Left renal cortex interstitium (tissue), 4 donors: ENCODE measurements at places on chromosomes 1 and 21. TPM values are rescaled to one million over a fixed set of nuclear protein-coding genes. Genes with fewer than 3 reads are reported as not detected.

GRCh38 chr1:205497351-205497750 lies 7.1 kb upstream of the CDK18 start:
- no peak for DNase-seq

DNA sequence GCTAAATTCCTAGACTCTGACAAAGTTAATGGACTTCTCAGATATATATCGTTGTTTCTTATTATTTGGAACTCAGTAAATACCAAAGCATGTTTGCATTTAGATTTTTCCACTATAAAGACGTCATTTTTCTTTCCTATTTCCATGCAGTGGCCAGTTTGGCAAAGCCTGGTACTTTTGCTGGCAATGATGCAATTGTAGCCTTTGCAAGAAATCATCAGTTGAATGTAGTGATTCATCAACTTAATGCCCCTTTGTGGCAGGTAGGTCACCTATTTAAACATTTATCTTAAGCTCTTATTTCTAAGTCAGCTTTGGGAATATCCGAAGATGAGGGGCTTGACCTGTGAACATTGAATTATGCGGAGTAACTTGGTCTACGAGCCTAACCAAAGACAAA lies 12.0 kb downstream of the OTUD3 start:
- no peak for DNase-seq

DNA sequence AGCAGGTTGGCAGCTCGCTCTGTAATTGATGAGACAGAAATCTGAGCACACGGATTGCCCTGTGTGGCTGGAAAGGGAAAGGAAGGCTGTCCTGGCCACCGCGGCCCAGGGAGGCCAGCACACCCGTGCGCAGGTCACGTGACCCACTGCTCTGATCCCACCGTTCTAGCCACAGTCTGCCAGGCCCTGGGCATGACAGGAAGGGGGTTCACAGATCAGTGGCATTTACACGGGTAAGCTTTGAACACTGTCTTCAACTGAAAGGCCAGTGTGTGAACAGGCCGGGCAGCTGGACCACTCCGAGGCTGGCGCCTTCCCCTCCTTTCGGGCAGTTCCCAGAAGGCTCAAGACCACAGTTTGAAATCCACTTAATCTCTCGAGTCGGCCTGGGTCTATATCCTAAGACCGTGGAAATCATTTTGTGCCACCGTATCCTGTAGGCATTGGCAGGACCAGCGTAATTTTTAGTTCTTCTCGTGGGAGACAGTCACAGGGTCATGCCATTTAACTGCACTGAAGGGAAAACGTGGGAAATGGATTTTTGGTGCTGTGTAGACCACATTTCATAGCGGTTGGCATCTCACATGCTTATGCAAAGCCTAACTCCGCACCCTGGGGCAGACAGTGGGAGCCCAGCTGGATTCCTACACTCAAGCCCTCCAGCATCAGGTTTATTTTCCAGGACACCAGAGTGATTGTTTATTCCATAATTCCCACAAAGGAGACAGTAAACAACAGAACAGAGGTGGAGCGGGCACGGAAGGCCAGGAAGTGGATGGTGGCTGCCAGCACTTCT lies 3.1 kb upstream of the ADARB1 start:
- DNase-seq, result no peak

DNA sequence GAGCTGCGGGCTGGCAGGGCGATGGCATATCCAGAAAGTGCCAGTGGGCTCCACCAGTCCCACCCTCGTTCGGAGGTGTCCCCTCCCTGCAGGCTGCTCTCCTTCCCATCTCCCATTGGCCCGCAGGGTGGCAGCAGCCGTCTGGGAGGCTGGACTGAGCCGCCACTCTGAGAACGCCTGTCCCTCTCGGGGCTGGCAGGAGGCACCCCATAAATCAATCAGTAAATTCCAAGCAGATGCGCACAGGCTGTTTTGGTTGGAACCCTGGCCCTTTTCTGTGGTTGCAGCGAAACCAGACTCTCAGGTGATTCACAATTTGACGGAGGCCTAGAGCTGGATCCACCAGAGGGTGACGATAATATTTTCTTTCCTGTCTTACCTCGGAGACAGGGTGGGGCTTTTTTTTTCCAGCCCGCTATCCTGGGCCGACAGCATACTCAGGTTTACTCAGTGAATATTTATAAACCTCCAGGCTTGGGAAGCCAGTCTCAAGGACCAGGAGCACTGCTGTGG lies 99.7 kb downstream of the GLIS1 start:
- DNase-seq, result no peak

GRCh38 chr1:161162052-161162451 lies 2.8 kb downstream of the USP21 start:
- DNase-seq, result no peak

DNA sequence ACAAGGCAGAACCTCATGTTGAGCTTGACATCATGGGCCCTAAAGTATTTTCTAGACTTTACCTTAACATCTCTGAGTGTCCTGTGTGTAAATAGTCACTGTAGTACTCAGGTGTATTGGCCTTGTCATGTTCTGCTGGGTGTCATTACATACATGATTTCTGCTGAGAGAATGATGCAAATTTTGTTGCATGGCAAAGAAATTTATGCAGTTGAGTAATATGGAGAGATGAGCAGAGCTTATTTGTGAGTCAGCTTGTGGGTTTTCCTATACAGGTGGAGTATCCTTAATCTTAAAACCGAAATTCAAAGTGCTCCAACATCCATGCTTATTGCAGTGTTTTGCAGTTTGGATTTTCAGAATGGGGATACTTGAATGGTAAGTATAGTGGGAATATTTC lies 36.6 kb downstream of the RGL1 start:
- no peak for DNase-seq

DNA sequence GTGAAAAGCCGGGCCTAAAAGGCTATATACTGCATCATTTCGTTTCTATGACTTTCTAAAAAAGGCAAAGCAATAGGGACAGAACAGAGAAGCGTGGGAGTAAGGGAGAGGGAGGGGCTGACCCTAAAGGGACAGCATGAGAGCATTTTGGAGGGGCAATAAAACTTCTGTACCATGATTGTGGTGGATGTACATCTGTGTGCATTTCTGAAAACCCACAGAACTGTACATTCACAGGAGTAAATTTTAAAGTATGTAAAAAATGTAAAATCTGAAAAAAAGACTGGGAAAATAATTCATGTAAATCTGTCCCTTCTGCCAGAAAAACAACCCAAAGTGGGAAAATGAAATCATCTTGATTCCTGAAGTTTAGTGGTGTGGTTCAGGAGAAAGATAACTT lies 235.4 kb downstream of the CENPF start:
- DNase-seq, result no peak

- no peak for DNase-seq
These were observed 20.3 kb upstream of the SLC26A9 start for GRCh38 chr1:205963352-205964155.

DNA sequence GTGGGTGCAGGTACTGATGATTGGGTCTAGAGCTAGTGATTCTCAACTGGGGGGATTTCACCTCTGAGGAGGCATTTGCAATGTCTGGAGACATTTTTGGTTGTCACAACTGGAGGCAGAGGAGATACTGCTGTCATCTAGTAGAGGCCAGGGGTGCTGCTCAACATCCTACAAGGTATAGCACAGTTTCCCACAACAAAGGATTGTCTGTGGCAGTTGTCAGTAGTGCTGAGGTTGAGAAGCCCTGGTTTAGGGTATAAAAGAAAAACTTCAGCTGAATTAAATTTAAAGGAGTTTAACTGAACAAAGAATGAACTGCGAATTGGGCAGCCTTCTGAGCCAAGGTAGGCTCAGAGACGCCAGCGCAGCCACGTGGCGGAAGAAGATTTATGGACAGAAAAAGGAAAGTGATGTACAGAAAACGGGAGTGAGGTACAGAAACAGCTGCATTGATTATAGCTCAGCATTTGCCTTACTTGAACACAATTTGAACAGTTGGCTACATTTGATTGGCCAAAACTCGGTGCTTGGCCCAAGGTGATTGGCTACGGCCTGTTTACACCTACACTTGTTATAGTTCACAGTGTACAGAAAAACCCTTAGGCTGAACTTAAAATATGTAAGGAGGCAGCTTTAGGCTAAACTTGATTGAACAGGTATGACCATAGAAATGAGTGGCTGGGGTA lies 40.4 kb downstream of the MPZL1 start:
- no peak for DNase-seq

- no peak for DNase-seq
These were observed at the start of gene ARHGEF19 for GRCh38 chr1:16212251-16212961. ARHGEF19 (minus strand) TSS chr1:16212652; CDS start chr1:16209054, 3,598 bp downstream.

The SIK1 gene
- polyA plus RNA-seq, result 4.6 TPM

GRCh38 chr1:200035956-200036618 lies 8.6 kb downstream of the NR5A2 start:
- no peak for DNase-seq
